ENCODE measurements at places on chromosomes 4 and X.

GRCh38 chrX:41442824-41443550 is 4.2 kb upstream of the NYX start:
- no peak for DNase-seq

DNA sequence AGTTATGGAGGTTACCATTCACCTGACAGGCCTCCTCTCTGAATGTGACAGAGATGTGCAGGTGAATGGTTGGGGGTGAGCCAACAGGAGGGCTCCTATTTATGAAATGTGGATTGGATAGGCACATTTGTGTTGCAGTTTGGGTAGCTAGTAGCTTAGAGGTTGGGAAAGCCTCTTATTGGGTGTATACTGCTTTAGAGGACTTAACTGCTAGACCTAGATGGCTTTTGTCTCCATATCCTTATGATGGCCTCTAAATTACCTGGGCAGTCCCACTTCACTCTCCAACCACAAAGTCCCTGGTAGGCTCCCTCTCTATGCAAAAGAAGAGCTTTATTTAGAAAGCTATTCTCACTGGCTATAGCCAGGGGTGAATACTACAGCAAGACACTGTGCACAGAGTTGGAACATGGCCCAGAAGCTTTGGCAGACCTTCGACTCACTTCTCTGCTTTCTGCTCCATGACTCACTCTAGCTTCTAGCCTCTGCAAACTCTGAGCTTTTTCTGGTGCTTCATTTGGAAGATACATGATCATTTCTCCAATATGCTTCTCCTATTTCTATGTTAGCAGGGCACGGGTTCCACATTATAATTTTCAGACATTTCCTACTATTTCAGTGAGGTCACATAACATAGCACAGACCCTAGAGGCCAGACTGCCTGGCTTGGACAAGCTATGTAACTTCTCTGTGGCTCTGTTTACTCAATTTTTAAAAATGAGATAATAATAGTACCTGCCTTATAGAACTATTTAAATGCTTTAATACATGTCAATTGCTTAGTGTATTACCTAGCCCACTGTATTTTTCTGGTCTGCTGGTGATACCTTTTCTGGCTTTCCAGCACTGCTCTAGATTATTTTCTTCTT is 6.0 kb upstream of the VGLL1 start:
- DNase-seq = no peak

GRCh38 chrX:116667346-116668134 is 204.8 kb upstream of the CT83 start:
- no peak for DNase-seq

DNA sequence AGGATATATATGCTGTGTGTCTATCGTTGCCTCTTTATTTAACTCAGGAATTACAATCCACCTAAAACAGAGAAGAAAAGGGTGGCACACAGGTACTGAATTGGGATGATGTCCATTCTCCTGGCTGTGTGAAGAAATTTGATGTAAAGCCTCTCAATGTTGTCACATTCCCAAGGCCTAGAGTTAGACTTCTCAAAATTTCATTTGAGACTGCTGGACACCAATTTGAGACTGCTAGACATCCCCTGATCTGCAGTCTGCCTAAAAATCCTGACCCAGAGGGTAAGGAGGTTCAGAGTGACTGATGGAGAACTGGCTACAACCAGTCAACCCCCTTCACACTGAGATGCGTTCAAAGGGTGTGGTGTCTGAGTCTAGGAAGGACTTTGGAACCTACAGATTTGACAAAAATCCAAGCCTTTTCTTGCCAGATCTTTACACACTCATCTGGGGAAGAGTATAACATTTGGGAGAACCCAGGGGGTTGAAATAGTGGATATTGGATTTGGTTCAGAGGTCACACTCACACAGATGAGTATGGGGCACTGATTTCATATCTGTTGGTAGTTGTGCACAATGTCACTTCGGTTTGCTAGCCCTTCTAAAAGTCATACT is 4.9 kb upstream of the PRDM8 start:
- DNase-seq = no peak

DNA sequence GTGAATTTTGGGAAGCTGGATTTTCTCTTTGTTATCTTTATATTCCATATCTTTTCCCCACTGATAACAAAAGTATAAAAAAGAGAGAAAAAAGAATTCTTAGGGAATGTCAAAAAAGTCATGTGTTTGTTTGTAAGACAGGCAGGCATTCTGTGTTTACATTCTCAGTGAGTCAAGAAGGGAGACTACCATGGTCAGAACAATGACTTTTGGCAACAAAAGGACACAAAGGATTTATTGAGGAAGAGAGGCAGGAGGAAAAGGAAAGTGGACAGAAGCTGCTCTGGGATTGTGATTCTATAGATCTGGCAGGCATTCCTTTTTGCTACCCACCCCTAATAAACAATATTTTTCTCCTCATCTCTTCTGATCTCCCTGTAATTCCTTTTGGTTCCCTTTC is 5.9 kb upstream of the ANK2 start:
- no peak for DNase-seq

DNA sequence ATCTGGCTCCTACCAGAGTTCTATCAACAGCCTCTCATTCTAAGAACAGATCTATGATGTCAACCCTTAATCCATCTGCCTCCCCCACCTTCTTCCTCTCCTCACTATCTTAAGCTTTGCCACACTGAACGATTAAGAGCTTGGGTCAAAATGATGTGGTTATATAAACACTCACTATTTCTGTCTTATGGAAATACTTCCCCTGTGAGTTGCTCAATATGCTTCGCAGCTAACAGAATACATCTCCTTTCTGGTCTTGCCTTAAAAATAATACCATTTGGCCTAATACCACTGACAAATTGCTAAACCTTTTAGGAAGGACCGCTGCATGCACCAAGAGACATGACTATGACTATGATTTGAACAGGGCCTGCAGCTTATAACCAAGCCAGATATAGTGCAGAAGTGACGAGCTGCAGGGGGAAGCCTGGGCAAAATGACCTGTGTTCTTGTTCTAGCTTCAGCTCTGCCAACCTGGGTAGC is 130.9 kb downstream of the RNF150 start:
- DNase-seq = no peak

DNA sequence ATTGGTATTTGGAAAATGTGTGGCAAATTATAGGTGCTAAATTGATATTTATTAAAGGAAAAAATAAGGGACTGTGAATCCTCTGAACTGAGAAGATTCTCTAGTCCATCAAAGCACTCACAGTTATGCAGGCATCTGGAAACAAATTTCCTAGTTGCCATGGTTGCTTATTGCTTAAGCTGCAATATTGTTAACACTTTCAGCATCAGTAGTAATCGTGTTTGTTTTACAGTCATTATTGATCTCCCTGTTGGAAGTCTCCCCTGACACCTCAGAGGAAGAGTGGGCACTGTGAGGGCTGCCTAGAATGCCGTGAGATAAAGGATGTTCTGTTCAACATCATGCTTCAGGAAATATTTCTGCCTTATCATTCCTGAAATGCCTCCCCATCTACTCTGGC is 2004.3 kb upstream of the ADGRL3 start:
- DNase-seq = no peak

DNA sequence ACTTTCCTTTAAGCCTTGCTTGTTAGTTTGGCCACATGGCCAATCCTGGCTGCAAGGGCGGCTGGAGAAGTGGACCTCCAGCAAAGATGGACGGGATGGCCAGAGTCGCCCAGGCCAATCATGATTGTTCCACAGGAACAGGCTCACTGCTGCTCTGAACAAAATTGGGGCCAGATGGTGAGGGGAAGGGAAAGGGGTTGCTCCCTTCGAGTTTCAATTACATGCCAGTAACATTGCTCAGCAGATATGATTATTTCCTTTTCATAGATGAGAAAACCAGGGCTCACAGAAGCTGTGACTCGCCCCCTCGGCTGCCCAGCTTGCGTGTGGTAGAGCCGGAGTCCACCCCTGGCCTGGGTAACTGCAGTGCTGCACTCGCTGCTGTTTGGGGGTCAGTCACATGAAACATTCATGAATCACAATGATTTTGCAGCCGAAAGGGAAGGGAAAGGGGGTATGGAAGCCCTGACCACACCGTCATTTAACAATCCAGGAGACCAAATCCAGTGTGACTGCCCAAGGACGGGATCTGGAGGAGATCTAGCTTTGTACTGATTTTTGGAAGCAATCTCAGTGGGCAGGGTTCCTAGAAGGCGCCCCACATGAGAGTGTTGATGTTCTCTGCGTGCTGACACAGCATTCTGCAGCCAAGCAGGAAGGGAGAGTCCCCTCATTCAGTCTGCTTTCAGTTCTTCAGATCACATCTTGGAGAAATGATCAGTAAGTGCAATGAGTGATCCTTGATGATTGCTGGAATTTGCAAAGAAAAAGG is 77.3 kb upstream of the MSX1 start:
- DNase-seq = no peak

Data from endothelial cell (in vitro differentiated cells).